ENCODE measurements at places on chromosomes 3 and 15.

DNA sequence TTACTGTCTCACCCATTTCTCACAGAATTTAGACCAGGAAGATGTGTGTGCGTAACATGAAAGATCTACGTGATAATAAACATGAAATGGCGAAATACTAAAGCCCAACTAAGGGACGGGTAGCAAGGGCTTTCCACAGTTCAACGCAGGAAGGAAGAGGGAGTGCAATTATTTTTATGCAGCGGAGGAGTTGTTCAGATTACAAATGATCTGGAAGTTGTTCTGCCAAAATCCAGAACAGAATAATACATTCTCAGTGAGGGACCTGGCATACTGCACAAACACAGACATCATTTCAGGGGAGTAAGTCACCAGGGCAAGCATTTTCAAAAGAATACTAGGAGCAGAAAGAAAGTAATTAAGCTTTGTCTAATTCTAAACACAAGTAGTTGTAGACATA is 133.6 kb upstream of the RAP2B start:
- DNase-seq, result no peak

GRCh38 chr15:92797168-92798052 is 102.7 kb upstream of the CHD2 start:
- DNase-seq, result peak; percentile 53

DNA sequence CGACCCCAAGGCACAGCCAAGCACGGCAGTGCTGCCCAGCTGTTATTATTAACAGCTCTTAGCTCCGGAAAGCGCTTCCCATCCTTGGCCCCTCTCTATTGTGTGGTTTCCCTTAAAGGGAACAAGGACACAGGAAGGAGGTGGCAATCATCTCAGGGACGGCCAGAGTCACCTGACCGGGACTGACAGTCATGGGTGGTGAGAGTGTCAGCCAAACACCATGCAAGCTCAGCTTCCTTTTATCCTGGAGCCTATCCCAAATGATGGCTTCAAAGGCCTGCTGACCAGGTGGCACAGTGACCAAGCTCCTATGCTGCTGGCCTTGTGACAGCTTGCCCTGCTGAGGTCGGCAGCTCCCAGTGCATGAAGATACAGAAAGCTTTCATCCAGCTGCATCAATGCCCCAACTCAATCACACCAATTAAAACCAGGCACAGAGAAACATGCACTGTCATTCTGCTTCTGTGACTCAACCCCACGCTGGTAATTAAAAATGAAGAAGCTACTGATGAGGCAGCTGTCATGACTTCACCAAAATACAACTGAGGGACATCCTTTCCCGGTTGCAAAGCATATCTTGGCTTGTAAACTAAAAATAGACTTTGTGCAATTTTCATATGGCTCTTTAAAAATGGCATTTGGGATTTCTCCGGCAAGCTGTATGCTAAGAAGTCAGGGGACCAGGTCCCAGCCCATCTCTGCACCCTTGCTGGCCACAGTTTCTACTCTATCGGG is 34.0 kb downstream of the PCSK6 start:
- peak; percentile 67 for DNase-seq

- DNase-seq, result no peak
Measured at GRCh38 chr3:5197470-5198312, 10.2 kb downstream of the EDEM1 start.

DNA sequence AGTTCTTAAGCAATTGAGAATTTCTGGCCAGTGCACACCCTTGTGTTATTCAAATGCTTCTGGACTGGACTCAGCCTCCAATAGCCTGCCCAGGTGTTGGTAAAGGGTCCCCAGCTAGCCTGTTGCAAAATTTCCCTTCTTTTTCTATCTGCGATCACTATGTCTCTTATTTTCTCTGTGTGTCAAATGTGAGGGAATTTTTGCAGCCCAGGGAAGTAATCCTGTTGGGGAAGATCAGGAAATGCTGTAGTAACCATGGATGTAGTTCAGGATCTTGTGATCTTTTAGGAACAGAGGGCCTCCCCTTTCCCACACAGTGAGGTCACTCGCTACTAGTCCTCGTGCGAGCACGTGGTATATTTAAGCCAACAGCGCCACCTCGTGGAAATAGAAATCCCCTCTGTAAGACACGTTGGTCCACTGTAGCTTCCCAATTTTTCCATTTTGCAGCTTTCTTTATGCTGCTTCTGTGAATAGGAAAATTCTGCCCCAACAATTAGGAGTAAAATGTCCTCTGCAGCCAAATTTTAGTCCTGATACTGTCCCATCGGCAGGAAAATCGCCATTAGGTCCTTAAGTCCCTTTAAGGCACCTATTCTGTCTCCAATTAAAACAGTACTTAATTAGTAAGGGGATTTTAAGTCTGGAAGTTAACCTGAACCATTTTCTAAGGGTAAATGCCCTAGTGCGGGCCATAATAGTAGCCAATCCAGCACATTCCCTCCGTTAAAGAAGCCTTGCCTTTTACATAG is 4.0 kb upstream of the SMCO1 start:
- DNase-seq, result peak; percentile 50

DNA sequence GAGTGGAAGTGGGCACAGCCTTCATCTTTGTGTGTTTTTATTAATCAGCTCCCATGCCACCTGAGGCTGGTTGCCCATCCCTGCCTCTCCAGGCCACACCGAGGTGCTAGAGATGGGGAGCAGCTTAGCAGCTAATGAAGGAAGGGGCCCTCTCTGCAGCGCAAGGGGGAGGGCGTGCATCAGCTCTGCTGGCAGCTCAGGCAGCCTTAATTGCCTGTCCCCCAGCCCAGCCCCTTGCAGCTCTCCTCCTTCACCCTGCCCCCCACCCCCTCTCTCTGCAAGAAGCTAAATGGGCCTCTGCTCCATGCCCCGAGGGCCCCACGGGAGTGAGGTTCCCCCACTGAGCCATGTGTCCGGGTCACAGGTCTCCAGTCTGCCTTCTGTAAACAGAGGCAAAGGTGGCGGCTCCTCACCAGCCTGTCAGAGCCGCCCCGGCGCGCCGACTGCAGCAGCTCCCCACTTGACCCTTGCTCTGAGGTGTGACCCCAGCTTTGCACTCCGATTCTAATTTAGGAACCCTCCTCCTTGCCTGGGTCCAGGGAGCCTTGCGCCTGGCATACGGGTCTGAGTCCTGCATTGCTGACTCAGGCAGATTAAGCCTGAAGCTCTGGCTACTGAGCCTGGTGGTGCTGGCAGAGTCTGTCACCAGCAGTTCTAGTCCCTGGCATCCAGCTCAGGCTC is 27.9 kb upstream of the NTRK3 start:
- no peak for DNase-seq

DNA sequence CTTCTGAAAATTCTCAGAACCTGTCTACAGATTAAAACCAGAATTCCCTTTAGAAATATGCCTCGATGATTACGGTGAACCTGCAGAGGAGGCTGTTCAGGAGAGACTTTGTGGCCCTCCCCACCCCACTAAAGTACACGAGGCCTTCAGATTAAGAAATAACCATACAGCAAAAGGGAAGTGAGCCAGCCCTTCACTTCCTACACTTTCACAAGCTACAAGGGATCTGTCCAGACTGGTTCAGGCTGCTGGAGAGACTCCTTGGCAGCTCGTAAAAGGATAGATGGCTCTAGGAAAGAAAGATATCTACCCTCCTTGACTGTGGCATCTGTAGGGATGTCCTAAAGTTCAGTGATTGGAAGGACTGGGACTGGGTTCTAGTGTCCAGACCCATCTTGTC is 102.6 kb downstream of the ALDH1A2 start:
- DNase-seq, result no peak

DNA sequence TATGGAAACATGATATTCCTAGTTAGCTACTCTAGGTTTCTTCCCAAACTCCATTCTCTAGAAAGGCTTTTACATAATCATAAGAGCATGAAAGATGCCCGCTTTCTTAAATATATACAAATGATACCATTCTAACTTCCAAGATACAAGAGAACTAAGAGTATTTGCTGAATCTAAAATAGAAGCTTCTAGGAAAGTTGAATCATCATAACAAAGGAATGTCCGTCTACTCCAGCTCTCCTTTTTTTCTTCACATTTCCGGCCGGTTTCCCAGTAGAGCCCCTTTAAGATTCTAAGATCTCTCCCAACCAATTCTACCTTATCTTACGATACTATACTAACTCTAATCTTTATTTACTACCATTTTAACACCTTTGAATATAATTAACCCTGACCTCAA is 60.1 kb downstream of the RAD18 start:
- no peak for DNase-seq

DNA sequence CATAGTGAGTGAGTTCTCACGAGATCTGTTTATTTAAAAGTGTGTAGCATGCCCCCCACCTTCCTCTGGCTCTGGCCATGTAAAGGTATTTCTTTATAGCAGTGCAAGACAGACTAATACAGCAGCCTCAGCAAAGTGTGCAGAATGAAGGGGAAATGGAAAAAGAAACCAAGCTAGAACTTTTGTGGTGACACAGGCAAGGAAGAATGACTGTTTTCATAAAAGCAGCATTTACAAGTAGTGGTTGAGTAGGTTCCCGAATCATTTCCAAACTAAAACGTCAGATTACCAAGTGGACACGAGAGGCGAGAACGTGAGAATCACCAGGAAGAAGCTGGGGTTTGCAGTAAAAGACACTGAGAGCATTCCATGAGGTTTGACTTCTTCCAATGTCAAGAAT is 100.2 kb upstream of the AKAP13 start:
- no peak for DNase-seq

GRCh38 chr3:160586679-160587078 is 21.3 kb upstream of the KPNA4 start:
- no peak for DNase-seq

- no peak for DNase-seq
Measured at GRCh38 chr3:132283440-132283839, 33.8 kb upstream of the ACP3 start.

DNA sequence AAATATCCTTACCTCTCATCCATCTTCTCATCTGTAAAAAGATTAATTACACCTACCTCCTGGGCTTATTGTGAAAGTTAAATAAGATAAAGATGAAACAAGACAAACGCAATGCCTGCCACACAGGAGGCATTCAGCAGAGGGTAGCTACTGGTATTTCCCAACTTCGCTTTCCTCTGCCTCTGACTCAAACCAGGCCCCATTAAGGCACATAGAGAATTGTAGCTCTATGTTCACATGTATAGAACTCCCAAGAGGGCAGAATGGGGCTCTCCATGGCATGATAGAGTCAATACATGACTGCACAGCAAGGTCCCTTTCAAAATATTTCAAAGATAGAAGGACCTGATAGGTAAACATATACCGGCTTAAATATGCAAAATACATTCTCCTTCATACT is 1.4 kb downstream of the LYSMD2 start:
- DNase-seq, result no peak

DNA sequence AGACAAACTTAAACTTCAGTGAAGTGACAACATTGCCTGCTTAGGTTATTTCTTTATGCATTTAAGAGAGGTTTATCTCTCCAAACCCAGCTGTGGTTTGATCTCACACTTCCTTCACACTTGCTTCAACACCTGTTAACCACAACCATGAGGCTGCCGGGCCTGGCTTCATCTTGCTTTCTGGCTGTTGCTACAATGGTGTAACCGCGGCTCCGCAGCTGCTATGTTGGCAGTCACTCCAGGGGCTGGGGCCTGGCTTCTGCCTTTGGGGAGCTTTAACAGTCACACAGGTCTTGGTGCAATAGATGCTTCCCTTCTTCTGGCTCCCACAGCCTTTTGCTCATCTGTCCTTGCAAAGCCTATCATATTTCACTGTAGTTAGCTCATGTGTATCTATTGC is 72.9 kb upstream of the MNS1 start:
- DNase-seq, result no peak

DNA sequence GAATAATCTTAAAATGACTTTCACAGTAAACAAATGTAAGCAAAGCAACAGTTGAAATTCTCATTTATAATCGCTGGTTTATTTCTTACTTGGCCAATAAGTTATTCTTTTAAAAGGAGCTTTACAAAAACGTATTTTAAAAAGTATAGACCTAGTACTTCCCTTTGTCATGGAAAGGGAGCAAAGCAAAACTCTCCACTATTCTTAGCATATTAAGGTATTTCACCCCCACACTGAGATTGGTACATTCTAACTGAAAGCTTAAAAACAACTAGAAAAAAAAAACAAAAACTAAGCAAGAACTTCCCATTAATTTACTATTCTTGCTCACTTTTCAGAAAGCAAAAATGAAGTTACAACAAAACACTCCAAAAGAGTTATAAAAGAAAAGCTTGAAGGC is 1.5 kb downstream of the ATG3 start:
- DNase-seq, result no peak

GRCh38 chr3:172315401-172316091 is 132.7 kb downstream of the GHSR start:
- DNase-seq, result no peak

DNA sequence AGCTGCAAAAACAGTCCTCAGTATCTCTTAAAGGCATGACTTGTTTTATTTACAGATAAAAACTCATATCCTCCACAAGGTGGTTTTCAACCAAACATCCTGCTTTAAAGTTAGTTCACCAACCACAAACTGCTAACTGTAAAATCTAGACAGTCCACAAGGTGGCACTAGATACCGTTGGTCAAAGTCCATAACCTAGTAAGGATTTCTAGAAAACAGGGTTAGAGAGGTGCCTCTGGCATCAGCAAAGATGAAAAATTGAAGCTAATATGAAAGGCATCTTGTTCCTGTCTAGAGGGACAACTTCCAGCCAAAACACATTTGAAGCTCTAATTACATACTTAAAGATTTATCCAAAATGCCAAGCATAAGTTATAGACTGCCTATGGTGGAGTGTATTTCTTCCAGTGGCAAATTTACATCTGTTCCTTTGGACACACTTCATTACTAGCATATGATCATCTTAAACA is 56.0 kb downstream of the ZMAT3 start:
- DNase-seq, result peak; percentile 53

GRCh38 chr15:93862791-93863190 is 368.6 kb upstream of the MCTP2 start:
- no peak for DNase-seq

GRCh38 chr3:70358978-70359580 is 46.6 kb upstream of the MDFIC2 start:
- peak; percentile 2 for DNase-seq

- no peak for DNase-seq
Measured at GRCh38 chr3:81242871-81243270, 518.6 kb downstream of the GBE1 start.

GRCh38 chr15:27805261-27806220 is 293.6 kb downstream of the OCA2 start:
- no peak for DNase-seq

DNA sequence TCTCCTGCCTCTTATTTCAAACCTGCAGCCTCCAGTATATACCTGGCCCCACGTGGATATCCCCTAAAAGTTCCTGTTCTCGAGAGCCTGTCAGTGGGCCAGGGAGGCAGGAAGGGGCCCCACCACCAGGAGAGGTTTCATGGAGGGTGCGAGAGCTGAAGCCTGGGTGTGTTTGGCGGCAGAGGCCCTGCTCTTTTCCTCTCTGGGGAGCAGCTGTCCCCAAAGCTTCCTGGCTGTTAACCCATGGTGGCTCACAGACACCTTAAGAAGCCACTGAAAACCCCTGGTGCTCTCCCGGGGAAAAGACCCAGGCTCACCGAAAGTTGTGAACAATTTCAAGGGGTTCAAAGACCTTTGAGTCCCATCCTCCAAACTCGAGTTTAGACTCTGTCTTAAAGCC is 1.1 kb downstream of the PRRT3 start:
- no peak for DNase-seq

- DNase-seq, result no peak
Measured at GRCh38 chr3:140440446-140440845, 237.4 kb upstream of the TRIM42 start.

GRCh38 chr15:63347074-63347857 is 34.4 kb downstream of the CA12 start:
- DNase-seq, result no peak
